Activated B cell treated with CpG ODN at 0.5 μM for 24 hours (primary cell): ENCODE measurements at places on chromosomes 7 and 10.

DNA sequence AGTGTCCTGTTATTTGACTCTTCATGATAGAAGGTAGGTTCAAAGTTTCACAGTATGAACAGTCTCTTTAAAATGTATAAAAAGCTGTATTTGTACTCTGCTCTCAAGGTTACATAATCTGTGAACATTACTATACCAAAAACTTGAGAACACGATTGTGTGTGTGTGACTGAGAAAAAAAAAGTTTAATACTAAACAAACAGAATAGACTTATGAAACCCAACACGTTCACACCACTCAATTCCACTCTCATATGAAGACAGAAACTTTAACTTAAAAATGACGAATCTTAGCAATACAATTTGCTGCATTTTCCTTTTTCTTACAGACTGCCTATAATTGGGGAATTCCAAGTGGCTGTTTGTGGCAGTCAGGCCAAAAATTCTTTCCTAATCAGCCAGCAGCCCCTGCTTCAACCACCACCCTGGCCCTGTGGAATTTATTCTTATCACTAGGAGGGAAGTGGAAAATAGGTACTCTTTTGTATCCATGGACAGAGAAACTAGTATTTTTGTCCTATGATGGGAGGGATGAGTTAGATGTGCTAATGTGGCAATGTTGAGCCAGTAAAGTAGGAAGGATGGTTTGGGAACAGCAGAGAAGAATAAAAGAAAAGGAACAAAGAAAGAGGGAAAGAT is 42.8 kb downstream of the MINDY3 start:
- no peak for DNase-seq

GRCh38 chr7:47982610-47983009 is 3.2 kb upstream of the HUS1 start:
- no peak for DNase-seq

DNA sequence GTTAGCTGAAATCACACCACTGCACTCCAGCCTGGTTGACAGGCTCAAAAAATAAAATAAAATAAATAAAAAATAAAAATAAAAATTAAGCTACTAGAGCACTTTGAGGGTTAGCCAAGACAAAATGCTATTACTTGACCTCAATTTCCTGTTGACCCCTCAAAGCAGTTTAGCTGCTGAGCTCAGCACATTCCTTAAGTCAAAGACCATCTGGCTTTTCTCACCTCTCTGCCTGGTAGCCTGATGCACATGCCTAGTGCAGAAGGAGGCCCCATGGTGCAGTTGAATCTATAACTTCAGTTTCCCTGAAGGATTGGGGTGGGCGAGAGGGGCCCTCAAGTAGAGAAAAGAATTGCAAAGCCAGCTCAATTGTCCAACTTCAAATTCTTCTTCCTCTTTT is 211.1 kb upstream of the GALNT17 start:
- DNase-seq = no peak

- DNase-seq = no peak
These were observed 12.4 kb downstream of the DUSP5 start for GRCh38 chr10:110510086-110510485.

- DNase-seq = no peak
These were observed 104.0 kb downstream of the SRI start for GRCh38 chr7:88115816-88116215.

GRCh38 chr7:516606-517456 is 2.8 kb downstream of the PDGFA start:
- DNase-seq = no peak

DNA sequence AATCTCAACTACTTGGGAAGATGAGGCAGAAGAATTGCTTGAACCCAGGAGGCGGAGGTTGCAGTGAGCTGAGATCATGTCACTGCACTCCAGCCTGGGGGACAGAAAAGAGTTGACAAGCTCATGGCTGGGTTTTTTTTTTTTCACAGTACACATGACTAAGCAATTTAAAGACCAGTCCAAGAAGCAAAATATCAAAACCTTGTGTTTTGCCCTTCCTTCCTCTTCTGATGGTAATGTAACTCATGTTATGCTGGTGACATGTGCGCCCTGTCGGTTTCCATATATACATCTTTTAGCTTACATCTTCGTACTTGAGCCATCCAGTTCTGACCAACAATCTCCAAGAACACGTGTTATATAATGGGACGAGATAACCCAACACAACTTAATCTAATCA is 237.7 kb upstream of the PLXDC2 start:
- DNase-seq = no peak

- no peak for DNase-seq
These were observed 673 bp upstream of the ST8SIA6 start for GRCh38 chr10:17455015-17455520.

- no peak for DNase-seq
These were observed 3.1 kb upstream of the IFIT1B start for GRCh38 chr10:89374713-89375141.

GRCh38 chr10:34399013-34399412 is 416.1 kb downstream of the PARD3 start:
- DNase-seq = no peak

GRCh38 chr7:114263219-114263618 is 151.4 kb upstream of the FOXP2 start:
- no peak for DNase-seq

- no peak for DNase-seq
These were observed 323.7 kb upstream of the GNAI1 start for GRCh38 chr7:79810916-79811315.

DNA sequence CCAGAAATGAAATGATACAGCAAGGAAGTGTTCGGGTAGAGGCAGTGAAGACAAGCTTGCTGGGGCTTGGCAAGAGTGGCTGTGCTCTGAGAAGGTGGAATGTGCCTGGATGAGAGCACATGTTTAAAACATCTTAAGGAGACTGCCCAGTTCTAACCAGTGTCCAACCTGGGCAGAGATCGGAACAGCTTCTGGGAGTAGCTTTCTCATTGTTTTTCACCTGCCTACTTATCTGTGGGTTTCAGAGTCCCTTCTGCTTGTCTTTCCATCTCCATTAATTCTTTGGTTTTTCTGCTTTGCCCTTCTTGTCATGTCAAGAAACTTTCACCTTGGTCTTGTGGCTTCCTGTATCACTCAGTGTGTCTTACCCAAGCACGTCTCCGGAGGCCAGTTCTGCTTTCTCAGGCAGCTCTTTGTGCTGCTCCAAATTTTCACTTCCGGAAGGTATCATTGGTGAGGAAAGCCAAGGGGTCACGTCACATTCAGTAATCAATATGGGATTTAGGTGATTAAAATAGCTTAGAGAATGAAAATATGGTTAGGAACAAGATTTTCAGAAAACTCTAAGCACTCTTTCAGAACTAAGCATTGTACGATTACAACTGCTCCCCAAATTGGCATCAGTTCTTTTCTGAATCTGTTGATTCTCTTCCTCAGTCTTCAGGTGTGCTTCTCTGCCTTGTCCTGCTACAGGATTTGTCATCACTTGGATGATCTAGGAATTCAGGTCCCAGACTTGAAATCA is 5.5 kb upstream of the LAMB4 start:
- DNase-seq = no peak

DNA sequence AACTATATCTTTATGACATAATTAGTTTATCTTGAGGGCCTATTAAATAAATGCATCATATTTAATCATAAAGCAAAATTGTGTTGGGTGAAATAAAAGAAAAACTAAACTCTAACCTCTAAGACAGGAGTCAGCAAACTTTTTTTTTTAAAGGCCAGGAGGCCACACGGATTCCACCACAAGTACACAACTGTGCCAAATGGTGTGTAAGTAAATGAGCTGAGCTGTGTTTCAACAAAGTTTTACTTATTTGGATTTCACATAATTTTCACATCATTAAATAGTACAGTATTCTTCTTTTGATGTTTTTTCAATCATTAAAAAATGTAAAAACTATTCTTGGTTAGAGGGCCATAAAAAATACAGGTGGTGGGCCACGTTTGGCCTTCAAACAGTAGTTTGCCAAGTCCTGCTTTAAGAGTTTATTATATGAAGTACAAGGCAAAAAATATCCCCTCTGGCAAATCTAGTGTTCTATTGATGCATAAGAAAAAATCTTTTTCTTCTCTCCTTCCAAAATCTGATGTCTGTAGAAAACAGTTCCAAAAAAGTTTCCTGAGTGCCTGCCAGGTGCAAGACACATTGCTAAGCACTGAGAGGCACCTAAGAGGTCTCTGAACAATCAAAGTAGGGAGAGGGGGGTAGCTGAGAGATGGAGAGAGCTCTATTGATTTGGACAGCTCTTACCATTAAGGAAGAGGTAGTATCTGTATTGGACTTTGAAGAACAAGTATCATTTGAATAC is 26.5 kb upstream of the SPOCK2 start:
- no peak for DNase-seq

GRCh38 chr10:97648562-97649404 is 8.3 kb downstream of the PI4K2A start:
- DNase-seq = no peak

- peak; percentile 74 for DNase-seq
These were observed at the start of gene ZNF239 for GRCh38 chr10:43574001-43574892. TSS of gene ZNF239 (minus strand) at chr10:43574616. CDS start at chr10:43558079, 16,537 bp downstream.

DNA sequence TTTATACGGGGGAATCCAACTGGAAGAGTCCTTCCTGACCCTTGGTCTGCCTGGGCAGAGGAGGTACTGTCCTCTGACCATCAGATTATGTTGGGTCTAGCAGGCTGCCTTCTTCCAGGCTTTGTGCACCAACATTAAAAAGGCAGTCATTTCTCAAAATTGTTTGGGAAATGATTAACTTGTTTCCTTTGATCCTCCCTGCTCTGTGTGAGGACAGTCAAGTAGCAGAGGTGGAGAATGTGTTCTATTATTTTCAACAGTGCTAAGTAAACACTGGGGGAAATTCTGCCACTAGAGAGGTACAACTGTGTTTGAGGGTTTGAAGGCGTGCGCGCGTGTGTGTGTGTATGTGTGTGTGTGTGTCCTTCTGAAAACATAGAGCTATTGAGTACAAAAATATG is 20.6 kb downstream of the ACSL5 start:
- DNase-seq = no peak

- no peak for DNase-seq
These were observed 249.8 kb downstream of the AUTS2 start for GRCh38 chr7:69847921-69848612.

- DNase-seq = no peak
These were observed 188.5 kb upstream of the MKI67 start for GRCh38 chr10:128314686-128315085.

DNA sequence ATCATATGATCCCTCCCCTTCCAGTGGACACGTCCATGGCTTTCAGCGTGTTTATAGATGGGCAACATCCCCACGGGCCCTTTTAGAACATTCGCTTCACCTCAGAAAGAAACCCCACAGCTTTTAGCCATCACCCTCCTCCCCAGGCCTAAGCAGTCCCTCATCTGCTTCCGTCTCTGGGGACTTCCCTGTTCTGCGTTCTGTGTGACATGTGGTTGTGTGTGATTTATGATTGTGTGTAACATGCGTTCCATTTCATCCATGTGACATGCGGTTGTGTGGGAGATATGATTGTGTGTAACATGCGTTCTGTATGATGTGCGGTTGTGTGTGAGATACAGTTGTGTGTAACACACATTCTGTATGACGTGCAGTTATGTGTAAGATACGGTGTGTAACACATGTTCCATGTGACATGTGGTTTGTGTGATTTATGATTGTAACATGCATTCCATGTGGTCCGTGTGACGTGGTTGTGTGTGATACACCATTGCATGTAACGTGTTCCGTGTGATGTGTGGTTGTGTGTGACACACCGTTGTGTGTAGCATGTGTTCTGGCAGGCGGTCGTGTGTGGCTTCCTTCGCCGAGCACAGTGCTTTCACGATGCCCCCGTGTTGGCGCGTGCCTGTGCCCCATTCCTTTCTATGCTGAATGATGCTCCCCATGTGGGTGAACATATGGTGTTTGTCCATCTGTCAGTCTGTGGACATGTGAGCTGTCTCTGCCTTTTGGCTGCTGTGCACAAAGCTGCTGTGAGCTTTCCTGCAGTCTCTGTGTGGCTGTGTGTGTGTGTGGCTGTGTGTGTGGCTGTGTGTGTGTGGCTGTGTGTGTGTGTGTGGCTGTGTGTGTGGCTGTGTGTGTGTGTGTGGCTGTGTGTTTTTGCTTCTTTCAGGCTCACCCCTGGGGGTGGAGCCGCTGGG is 26.2 kb downstream of the PWWP2B start:
- DNase-seq = no peak

DNA sequence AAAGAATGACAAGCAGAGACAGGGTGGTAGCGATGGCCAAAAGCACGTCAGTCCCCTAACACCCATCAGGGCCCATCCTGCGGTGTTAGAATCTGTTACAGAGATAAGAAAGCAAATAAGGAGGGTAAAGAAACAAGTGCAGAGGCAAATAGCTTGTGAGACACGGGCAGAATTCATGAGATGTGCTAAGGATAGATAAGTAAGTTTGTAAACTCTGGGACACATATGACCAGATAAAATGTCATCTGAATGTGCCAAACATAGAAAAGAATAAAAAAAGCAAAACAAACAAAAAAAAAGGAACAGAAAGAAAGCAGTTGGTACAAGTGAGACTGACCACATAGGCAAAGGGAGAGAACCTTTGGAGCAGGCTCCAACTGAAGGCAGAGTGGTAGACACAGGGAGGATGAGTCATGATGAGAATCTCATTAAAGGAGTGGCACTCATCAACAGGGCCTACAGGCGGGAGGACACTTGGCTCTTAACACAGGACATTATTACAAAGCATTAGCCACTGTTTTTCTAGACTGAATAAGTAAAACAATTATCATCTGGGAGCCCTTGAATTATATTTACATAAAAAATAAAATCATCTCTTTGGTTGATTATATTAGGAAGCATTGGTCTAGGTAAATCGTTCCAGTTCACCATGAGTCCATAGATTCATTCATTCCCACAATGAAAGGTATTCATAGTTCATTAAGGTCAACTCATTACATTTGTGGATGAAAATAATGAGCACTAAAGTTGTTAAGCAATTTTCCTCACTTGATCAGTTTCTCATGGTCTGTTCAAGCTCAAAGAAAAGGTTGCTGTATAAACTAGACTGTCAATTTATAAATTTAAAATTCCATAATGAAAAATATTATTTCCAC is 21.5 kb upstream of the EPHB6 start:
- no peak for DNase-seq
